ENCODE measurements at places on chromosomes 7 and 10.

DNA sequence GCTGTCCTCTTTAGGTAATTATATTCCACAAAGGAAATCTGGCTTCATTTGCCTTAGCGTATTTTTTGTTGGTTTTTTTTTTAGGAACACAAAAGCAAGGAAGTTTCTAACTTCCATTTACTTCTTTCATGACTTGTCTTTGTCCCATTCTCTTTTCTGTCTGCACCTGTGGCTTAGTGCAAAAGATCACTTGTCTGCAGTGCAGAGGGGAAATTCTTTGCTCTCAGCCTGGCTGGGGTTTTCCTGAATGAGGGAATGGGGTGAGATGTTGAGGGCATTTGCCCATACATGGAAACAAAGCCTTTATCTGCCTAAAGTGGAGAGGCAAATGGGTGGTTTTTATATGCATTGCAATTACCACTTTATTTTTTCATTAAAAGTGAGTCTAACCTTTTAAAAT lies 361.1 kb upstream of the IGFBP3 start:
- DNase-seq = no peak

DNA sequence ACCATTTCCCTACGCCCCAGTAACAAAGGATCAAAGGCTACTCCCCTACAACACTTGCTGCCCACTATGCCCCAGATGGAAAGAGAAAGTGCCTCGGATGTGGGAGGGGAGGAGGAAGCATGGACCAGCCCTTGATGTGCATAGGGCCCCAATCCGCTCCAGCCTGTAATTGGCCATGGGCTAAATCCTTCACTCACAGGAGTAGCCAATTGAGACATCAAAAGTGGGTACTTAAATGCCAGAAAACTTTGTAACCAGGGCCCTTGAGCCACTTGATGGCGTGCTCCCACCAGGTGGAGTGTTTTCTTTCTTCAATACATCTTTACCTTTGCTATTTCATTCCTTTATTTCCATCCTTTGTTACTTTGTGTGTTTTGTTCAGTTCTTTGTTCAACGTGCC lies 500.5 kb upstream of the LRRN3 start:
- no peak for DNase-seq

GRCh38 chr10:89963451-89964102 lies 262.2 kb downstream of the KIF20B start:
- DNase-seq = no peak

DNA sequence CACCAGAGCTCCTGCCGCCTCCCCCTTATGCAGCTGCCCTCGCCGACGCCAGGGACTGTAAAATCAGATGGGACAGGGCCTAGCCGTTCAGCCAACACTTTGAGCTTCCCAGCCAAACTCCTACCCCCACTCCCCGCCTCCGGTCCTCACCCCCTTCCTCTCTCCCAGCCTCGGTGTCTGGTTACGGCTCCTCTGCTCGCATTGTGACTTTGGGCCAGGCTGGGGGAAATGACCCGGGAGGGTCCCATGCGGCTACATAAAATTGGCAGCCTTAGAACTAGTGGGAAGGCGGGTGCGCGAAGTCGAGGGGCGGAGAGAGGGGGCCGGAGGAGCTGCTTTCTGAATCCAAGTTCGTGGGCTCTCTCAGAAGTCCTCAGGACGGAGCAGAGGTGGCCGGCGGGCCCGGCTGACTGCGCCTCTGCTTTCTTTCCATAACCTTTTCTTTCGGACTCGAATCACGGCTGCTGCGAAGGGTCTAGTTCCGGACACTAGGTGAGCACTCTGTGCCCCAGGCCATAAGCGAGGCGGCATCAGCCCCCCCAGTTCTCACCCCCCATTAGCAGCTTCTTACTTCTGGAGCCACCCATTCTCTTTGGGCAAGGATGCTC lies at the start of gene KAZALD1:
TSS of gene KAZALD1 (plus strand) at position 366 of the 608 bp plus-strand sequence. CDS start 604 bp downstream, outside the sequence.
- no peak for DNase-seq

DNA sequence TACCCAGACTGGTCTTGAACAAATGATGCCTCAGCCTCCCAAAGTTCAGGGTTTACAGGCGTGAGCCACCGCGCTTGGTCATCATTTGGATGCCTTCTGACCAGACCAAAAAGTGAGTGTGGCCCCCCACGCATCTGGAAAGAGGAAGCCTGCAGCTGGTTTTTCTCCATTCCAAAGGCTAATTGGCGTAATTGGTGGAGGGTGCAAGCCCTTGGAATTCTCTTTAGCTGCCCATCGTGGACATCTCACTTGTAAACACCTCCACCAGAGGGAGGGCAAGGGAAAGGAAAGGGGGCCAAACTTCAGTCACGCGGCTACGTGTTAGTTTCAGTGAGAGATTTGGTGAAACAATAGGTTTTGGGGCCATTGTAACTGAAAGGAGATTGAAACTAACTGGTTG lies 4.1 kb upstream of the ARHGAP21 start:
- no peak for DNase-seq

- no peak for DNase-seq
Observed at GRCh38 chr7:2566890-2567678, 8.3 kb downstream of the IQCE start.

DNA sequence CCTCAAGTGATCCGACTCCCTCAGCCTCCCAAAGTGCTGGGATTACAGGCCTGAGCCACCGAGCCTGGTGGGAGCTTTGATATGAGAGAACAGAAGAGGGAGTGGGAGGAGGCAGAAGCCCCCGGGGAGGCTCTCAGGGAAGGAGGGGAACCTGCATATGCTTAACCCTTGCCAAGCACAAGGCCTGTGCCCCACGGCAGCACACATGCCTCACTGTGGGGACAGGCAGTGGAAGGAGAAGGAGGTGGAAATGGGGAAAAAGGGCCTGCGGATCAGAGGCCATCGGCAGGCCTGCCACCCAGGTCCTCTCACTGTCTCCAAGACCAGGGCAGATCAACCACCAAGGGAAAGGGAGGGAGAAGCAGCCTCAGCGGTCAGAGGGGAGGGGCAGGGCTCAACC lies 7.2 kb upstream of the GRID1 start:
- no peak for DNase-seq

DNA sequence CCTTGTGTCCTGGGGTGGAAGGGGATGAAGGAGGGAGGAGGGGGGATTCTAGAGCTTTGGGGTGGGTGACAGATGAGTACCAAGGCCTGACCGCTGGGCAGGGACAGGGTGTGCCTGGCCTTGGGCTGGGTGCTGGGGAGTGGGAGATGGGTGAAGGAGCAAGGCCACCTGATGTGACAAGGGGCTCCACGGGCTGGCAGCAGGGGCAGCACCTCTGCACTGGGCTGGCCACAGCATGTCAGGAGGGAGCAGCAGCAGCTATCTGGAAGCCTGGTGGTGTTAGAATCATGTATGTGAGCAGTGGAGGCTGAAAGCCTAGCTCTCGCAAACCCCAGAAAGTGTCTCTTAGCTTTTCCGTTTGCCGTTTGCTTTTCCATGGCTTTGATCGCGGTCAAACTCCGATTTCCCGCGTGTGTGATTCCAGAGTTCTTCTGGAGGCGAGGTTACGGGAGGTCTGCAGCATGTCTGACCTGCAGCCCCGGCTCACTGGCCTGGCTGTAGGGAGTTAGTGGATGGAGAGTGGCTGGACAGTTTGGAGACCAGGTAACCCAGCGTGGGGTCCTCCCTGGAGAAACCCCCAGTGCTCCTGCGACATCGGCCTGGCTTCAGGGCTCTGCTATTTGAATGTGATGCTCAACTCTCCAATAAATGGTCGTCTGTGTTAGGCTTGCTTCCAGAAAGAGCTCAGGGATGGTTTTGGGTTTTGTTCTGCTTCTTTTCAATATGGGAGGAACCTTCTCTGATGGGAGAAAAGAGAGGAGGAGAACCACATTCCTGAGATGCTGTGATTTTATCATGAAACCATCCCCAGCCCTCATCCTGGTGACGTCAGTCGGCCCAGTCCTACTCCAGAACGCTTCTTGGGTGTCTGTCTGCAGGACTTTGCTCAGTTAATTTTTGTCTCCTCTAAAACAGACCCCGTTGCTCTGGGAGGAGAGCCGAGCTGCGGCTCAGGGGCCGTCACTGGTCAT lies 105.5 kb downstream of the CUX1 start:
- no peak for DNase-seq

- no peak for DNase-seq
Observed at GRCh38 chr7:55774327-55775050, 88.1 kb downstream of the SEPTIN14 start.

- DNase-seq = no peak
Observed at GRCh38 chr7:11784769-11785536, 47.0 kb downstream of the THSD7A start.
